ENCODE measurements at places on chromosomes 2 and 18.

- DNase-seq: no peak
Observed at GRCh38 chr2:36493306-36493705, 104.7 kb downstream of the FEZ2 start.

- no peak for DNase-seq
Observed at GRCh38 chr2:10439185-10439879, 8.8 kb downstream of the ODC1 start.

DNA sequence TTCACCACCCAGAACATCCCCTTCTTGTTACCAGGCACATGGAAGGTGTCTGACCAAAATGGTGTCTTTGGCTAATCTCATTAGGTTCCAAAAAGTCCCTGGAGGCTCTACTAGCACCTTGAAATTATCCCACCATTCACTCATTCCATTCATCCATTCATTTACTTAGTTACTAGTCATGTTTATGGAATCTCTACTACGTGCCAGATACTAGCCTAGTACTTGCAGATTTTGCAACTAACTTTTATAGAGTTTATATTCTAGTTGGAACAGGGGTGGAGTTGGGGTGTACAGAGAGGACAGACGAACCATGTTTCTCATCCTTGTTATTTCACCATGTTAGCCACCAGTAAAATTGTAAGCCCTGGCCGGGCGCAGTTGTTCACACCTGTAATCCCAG is 4.0 kb upstream of the NOP58 start:
- no peak for DNase-seq

GRCh38 chr2:158923641-158924040 is 44.8 kb upstream of the TANC1 start:
- no peak for DNase-seq

DNA sequence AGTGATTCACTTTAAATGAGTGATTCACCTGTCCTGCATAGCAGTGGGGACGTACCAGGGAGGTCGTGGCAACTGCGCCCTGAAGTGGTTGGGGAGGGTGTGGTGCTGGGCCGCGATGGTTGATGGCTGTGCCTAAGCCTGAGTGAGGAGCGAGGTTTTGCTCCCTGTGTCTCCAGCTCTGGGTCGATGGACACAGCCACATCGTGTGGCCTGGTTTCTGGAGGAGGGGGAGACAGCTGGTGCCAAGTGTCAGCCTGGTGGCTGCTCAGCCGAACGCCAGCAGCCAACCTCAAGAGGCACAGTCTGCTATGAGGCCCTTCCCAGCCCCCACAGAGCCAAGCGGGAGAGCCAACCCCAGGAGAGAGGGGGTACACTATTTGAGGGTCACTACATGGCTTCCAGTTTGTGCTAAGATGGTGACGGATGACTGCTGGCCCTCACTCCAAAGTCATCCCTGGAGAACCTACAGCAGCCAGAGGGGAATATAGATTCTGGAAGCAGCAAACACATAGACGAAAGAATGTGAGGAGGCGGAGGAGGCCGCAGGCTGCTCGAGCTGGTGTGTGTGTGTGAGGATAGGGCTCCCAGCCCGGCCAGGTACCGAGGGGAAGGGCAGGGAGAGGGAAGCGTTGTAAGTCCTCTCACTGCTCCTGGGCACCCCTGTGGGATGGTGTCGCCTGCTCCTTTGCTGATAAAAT is 58.6 kb upstream of the OTOF start:
- DNase-seq: no peak

DNA sequence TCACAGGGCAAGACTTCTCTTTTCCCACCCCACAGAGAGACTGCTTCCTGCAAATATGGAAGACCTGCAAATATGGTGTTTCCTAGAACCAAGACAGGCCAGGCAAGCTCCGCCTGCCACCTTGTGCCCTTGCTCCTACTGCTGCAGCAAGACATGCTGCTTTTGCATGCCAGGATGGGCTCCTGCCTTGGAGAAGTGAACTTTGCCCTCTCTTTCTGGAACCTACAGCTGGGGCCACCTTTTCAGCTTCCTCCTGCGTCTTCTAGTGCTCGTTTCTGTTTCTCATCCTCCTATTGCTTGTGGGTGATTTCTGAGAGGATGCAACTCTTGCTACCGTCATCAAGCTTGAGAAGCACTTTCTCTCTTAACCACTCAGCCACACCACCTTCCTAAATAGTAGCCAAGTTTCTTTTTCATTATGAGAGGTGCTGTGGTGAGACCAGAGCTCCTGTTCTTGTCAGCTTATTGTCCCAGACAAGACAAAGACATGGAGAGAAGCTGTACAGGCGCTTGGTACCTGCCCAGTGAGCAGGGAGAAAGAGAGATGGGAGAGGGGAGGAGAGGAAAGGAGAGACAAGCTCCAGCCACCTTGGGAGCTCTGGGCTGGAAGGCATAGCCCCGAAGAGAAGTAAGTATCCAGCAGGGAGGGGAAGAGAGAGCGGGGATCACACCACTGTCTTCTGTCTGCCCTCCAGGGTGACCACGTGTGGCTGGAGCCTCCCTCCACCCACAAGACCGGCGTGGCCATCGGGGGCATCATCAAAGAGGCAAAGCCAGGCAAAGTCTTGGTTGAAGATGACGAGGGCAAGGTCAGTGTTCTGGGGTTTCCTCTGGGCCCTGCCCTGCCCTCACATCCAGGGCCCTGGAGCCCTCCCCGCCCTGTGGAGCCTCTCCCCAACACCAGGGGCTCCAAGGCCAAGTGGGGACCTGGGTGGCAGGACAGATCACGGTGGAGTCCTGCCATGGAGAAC is 28.3 kb downstream of the MYO7B start:
- DNase-seq: no peak

GRCh38 chr2:21280793-21281192 is 157.0 kb downstream of the TDRD15 start:
- no peak for DNase-seq

DNA sequence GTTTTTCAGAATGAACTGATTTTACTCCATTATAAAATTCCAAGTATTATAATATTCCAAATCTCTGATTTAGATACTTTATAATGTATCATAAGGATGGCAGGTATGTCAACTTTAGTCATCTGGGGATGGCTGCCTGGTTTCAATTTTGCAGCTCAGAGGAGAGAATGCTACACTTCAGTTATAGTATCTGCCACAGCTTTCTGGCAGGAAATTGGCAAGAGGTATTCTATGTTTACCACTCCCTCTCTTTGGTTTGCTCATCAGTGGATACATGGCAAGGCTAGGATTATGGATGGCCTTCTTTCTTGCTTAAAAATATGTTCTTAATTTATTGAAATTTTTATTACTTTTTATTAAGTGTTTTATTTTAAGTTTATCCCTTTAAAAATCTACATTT is 67.0 kb upstream of the TNFRSF11A start:
- no peak for DNase-seq

- DNase-seq: no peak
Observed at GRCh38 chr2:195470622-195471021, 186.4 kb upstream of the SLC39A10 start.

DNA sequence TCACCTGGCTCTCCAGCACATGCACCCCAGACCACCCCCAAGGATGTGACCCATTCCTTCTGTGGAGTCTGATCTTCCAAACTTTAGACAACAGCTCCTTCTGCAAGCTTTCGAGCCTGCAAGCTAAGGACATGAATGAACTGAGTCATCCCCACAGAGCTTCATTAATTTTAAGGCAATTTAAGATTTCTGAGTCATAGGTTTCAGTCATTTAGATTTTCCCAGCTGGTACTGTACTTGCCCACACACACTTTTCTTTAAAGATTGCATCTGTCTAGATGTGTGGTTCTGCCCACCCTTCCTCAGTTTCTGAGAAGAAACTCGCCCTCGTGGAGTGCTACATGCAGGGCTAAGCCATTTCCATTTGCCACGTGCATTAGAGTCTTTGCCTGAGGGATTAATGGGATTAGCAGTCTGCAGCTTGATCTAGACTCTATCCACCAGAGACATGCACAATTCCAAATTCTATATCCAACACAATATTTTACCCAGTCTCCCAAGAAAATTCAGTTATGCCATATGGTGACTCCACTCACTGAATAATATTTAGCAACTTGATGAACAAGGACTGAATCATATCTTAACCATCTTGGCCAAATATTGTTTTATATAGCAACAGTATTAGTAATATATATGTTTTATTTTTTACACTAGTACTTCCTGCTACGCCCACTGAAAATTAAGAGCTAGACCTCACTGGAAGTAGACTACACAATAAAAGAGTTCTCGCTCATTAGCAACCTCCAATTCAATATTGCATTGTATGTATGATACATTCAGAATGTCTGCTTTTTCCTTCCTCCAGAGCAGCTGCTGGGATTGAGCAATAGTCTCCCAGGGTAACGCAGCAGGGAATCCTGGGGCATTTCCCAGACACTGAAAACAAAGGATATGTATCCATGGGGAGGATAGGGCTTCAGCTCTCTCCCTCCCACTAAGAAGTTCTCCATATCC is 14.3 kb upstream of the TRIB2 start:
- peak; percentile 51 for DNase-seq

DNA sequence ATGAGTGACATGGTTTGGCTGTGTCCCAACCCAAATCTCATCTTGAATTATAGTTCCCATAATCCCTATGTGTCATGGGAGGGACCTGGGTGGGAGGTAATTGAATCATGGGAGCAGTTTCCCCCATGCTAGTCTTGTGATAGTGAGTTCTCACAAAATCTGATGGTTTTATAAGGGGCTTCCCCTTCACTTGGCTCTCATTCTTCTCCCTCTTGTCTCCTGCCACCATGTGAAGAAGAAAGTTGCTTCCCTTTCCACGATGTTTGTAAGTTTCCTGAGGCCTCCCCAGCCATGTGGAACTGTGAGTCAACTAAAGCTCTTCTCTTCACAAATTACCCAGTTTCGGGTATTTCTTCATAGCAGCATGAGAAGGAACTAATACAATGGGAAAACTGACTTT is 14.0 kb downstream of the DNAH7 start:
- DNase-seq: no peak

DNA sequence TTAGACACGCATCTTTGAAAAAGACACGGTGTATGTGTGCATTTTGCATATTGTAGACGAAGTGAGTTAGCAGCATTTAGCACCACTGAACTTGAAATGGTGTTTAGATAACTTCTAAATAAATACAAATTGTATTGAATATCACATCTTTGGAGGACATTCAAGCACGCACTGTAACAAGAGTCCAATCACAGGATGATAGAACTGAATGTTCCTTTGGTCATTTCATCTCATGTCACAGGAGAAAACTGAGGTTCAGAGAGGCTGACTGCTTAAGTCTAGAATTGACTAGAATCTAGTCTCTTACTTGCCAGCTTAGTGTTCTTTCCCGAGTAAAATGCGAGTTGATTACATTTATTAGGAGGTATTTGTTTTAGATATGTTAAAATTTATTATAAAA is 119.2 kb upstream of the CCDC195 start:
- no peak for DNase-seq

- DNase-seq: no peak
Observed at GRCh38 chr18:60794802-60795201, 422.2 kb upstream of the MC4R start.

DNA sequence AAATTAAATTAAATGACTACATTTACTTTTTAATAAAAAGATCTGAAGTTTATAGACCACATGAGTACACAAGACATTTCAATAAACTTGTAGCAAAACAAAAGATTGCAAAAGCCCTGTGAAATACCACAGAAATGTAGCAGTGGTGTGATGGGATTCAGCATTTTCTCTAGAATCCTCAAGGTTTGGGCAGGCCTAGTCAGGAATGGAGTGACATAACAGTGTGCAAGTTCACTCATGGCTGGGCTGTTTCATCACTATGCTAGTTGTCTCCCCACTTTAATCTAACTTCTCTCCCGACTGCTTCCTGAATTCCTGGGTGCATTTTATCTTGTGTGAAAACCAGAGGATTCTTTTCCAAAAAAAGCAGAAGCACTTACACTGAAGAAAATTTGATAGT is 1089.9 kb upstream of the DDX18 start:
- no peak for DNase-seq

DNA sequence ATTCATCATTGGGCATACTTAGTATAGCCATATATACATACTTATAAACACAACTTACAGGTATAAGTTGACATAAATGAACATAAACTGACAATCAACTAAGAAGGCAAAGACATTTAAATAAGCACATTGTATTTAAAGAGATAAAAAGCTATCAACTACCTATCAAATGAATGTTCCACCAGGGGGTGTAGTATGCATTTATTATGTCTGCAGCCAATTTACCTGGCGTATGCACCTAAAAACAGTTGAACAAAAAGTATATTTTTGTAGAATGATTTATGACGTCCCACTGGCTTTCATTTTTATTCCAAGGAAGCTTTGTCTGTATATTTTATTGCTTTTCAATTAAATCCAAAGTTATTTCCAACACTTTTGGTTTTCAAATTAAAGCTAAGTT is 323.5 kb downstream of the AFF3 start:
- no peak for DNase-seq

DNA sequence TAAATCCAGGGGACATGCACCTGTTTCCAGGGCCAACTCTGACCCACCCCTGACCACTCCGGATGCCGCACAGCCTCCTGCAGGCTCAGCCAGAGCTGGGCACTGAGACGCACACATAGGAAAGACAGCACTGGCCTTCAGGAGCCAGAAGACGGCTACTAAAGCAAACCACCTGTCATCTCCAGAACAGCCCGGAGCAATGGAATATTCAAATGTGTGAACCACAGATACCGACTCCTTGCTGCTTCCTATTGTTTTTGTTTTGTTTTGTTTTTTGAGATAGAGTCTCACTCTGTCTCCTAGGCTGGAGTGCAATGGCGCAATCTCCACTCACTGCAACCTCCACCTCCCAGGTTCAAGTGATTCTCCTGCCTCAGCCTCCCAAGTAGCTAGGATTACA is 94.0 kb downstream of the LAMA1 start:
- DNase-seq: no peak

GRCh38 chr2:74036450-74037195 is 51.9 kb downstream of the TET3 start:
- no peak for DNase-seq

GRCh38 chr2:3115301-3116042 is 262.1 kb downstream of the EIPR1 start:
- no peak for DNase-seq
